Activated CD4-positive, alpha-beta T cell treated with anti-CD3 and anti-CD28 coated beads for 36 hours (primary cell): ENCODE measurements at places on chromosomes 5 and 9. TPM values are rescaled to one million over a fixed set of nuclear protein-coding genes. Genes with fewer than 3 reads are reported as not detected.

DNA sequence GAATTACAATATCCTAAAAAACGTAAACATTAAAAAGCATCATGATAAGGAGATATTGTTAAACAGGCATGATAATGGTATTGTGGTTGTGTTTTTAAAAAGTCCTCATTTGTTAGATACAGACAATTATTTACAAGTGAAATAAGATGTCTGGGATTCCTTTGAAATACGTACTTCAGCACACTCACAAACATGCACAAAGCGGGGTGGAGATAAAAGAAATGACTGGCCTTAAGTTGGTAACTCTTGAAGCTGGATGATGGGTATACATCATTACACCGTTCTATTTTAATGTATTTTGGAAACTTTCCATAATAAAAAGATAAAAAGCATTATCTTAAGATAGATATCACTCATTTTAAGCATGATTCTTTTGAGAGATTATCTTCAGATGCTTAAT lies 1.0 kb downstream of the FAM200C start:
- no peak for DNase-seq

DNA sequence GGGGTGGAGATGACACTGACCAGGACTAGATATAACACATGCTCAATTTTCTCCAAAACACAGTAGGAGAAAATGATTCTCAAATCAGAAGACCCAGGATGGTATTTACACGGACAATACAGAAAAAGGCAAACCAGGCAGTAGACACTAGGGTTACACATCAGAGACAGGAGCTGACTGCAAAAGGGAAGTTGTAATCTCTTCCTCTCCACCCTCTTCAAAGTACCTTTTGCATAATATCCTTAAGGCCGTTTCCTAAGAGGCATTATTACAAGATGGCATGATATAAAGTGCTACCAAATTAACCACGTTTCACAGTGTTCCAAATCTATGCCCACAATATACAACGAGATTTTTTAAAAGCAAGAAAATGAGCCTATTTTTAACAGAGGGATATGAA lies 39.2 kb downstream of the YIPF5 start:
- no peak for DNase-seq

GRCh38 chr5:74562122-74562521 lies 78.4 kb downstream of the ENC1 start:
- no peak for DNase-seq

DNA sequence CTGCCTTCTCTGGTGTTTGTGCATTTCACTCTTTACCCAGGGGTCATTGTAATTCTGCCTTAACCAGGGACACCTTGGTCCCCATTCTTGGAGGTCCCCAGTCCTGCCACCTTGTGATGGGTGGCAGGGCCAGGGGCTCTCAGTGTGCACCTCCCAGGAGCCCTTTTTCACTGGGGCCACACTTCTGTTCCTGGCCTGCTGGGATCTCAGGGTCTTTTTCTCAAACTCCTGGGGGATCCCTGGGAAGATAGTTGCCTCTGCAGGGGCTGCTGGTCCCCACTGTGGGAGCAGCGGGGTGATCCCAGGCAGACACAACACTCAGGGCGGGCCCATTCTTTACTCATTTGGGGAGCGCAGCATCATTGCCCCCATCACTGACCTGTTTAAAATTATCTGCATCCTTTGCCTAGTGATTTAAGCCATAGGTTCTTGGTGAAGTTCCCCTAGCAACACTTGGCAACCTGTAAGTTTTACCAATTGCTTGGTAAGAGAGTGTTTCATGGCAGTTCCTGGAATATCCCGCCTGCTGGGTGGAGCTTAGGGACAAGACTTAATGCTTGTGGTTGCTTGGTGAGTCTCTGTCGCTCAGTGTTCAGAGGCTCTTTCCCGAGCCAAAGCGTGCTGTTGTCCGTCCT lies 15.7 kb downstream of the PHF2 start:
- no peak for DNase-seq

- DNase-seq: no peak
Observed at GRCh38 chr5:6565492-6565891, 67.4 kb downstream of the NSUN2 start.

GRCh38 chr9:130956636-130957450 lies 17.8 kb upstream of the FIBCD1 start:
- DNase-seq: no peak

DNA sequence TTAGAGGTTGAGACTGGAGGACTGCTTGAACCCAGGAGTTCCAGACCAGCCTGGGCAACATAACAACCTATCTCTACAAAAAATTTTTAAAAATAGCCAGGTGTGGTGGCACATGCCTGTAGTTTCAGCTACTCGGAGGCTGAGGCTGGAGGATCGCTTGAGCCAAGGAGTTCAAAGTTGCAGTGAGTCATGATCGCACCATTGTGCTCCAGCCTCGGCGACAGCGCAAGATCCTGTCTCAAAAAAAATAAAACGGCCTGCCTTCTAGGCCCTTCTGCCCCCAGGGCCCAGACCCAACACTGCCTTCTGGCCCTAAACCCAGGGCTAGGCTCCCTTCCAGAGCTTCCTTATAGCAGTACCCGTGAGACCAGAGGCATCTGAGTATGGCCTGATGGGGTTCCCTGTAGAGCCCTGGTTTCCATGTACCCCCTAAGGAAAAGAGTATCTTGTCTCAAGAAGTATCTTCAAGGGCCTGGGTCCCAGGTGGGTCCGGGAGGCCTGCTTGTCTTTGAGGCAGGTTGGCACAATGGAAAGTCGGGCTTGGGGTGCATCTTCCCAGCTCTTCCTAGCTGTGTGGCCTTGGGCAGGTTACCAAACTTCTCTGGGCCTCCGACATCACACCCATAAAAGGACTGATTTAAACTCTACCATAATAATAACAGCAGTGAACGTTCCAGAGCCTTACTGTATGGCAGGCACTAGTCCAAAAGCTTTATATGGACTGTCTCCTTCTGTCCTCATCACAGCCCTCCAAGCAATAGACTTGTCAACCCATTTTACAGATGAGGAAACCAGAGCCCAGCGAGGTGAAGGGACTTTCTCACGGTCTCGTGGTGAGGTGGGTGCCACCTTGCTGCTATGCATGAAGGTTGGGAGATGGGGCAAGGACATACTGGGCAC lies 9.6 kb downstream of the LRRC8A start:
- DNase-seq: no peak

DNA sequence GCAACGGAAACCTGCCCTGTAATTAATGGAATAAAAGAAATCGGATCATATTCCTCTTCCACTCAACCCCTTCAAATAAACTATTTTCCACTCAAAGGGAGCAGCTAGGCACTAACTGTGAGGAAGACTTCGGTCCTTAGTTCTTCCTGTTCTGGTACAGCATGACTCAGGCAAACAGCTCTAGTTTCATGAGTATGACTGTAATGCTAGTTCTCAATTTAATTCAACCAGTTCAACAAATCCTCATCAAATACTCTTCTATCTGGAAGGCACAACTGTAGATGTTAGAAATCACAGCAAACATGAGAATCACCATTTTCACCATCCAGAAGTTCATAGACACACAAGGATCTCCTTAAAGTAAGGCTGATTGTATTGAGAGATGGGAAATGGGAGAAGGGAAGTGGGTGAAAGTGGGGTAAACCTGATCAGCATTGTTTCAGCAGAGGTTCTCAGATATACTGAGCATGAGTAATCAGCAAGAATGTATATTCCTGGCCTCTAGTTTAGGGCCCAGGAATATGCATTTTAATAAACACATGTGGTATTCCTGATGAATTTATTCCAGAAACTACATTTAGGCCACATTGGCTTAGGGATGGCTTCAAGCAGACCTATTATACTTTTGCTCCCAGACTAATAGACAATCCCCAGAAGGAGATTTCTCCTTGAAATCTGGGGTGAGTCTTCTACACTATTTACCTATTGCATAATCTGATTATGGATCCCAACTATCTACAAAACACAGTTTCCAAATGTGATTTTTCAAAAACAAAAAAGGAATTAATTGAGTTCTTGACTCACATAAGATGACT lies 141.1 kb upstream of the SLC12A2 start:
- DNase-seq: no peak

GRCh38 chr5:89473196-89473595 lies 590.2 kb upstream of the MEF2C start:
- DNase-seq: no peak

DNA sequence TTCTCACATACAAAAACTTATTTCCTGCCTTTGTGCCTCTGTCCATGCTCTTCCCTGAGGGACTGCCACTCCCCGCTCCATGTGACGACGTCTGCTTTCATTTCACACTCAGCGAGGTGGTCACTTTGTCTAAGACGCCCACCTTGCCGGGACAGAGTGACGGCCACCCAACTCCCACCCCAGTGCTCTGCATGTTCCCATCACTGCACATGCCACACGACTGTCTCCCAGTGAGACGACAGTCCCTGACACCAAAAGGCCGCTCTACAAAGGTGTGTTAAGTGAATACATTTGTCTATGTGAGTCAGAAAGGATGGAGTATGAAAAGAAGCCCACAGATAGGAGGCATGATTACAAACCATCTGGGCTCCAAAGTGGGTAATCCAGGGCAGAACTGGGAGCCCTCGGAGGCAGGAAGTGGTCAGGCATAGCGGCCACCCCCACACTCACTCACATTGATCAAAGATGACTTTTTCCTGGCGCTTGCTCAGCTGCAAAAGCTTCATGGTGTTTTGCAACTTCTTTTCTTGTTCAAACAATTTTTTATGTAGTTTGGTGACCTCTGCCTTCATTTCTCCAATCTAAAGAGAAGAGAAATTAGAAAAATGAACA lies 185.8 kb downstream of the CDK5RAP2 start:
- peak; percentile 79 for DNase-seq

DNA sequence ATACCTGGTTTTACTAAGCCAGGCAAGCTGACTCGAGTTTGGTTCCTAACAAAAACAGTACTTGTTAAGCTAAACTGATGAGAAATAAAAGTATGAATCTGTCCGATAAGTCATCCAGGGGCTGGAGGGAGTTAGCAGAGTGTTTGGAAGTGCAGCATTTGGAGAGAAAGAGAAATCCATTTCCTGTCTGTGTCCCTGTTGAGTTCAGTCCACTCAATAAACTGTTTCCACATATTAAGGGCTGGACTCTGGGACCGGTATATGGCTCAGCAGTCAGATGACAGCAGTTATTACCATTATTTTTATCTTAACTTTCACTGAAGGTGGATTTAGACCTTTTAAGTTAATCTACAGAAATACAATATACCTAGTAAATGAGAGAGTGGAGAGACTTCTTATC lies 130.6 kb upstream of the ADRA1B start:
- no peak for DNase-seq

- DNase-seq: no peak
Observed at GRCh38 chr5:478982-479535, 36.1 kb downstream of the EXOC3 start.

DNA sequence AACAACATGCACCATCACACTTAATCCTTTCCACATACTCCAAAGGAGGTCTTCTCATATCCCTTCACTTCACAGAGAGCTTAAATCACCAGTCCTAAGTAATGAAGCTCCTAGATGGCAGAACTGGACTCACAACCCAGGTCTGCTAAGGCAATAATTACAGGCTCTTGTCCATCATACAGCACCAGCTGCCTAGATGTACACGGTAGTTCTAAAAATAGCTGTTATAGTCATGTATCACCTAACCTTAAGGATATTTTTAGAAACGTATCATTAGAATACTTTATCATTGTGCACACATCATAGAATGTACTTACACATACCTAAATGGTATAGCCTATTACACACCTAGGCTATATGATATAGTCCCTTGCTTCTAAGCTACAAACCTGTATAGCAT lies 644.6 kb upstream of the RGMB start:
- DNase-seq: no peak

DNA sequence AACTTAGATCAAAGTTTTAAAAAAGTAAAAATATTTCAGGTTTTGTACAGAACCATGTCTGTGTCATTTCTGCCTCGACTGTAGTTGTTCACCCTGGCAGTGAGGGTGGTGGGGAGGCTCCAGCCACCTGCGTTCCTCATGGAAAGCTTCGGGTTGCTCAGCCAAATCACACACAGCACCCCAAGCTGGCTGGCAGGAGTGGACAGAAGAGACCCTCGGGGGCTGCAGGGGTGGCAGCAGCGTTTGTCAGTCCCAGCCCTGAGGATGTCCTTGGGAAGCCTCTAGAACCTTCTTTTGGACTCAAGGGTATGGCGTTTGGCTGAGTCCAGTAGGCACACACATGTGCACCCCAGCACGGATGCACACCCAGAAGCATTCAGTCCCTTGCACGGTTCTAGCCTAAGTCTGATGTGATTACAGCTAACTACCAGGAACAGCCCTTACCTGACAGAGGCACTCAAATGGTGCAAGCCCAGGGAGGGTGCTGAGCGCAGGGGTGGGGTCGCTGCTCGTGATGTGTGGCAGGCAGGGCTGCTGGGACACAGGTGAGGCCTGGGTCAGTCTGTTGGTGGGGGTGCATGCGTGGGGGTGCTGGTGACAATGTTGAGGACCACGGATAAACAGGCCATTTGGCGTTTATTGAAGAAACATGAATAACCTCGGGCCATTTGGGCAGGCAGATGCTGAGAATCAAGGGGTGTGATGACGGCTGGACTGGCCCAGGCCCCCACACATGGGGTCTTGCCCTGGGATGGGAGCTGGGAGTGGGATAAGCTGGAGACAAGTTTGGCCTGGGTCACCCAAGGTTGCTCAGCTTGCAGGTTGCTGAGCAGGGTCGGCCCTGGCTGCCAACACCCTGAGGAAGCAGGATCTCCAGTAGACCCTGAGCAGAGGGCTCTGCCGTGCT lies 103.4 kb downstream of the PHF2 start:
- peak; percentile 3 for DNase-seq

DNA sequence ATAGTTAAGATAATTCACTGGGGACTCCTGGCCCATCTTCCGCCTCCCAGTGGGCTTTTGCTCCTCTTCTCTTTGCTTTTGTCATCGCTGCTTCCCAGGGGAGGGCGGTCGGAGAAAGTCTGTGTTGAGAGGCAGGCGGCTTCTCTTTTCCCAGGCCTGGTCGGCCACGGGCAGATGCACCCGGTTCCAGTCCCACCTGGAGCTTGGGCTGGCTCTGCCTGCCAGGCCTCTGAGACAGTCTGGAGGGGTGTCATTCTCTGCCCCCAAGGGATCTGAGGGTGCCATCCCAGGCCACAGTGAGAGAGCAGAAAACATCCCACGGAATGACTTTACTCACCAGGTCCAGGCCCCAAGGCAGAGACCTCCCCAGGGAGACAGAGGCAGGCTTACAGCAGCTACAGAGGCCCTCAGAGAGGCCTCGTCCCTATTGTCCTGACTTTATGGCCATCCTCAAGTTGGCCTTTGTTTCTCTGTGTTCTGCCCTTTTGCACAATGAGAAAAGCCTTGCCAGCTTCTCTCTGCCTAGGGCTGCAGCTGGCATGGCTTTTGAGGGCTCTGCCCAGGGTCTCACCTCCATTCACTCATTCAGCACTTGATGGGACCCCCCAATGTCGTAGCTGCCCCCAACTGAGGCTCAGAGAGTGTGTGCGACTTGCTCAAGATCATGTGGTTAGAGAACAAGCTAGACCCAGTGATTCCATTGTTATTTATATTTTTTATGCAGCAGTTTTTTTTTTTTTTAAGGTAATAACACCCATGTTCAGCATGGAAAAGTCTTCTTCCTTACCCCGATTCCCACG lies 44.2 kb upstream of the BOD1 start:
- no peak for DNase-seq

GRCh38 chr5:6175172-6175854 lies 203.0 kb downstream of the MED10 start:
- DNase-seq: no peak

The PCDHGA6 gene
- 0.14 TPM for total RNA-seq

The DMRTA1 gene
- not detected for total RNA-seq

The PCDHA3 gene
- total RNA-seq: not detected

The PROB1 gene
- total RNA-seq: 3.2 TPM

The MAMDC2 gene
- not detected for total RNA-seq

The P4HA2 gene
- 8.9 TPM for total RNA-seq
